ENCODE measurements at places on chromosomes 4 and X.

DNA sequence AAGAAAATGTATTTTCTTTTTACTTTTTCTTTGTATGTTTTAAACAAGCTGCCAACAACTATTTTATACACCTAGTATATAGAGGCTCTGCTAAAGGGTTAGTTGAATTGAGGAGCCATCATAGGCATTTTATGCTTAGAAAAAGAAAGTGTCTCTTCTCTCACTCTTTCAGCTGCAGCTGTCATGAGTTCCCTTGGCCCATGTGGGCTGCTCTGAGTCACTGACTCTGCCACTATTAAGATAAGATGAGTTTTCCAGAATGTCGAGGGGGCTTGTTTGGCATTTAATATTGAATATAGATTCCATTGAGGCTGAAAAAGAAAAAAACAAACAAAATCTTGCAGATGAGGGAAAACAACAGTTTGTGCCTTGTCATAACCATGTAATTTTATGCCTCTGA, 126.0 kb upstream of the PAQR3 start:
- no peak for DNase-seq

DNA sequence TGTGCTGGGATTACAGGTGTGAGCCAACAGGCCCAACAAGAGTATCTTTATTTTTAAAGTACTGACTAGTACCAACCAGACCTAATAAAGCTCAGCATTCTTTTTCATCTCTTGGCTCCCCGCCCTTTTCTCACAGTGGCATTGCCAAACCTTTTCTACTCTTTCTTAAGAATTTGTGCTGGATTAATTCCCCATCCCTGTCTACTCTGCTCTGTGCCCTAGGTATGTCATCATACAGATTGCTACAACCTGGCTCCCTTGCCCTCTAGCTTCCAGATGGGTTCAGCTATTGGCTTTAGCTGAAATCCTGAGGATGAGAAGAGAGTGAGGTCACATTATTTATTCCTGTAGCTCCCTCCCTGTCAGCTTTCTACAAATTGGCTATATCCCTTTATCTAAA, 34.9 kb upstream of the CCNI start:
- no peak for DNase-seq

DNA sequence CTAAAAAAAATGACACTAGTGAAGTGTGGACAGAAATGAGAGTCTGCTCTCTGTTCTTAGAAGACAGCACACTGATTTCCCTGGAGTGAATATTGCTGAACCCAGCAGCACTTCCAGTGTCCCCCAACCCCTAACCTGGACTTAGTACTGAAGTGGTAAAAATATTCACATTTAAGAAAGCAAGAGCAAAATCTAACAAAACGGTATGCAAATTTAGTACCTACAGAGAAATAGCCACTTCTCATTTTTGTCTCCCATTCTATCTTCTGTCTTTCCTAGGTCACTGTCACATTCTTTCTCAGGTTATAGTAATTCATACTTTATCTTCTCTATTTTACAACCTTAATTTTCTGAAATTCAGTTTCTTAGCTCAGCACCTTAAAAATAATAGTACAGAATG, 274.7 kb downstream of the CFAP299 start:
- DNase-seq, result no peak

DNA sequence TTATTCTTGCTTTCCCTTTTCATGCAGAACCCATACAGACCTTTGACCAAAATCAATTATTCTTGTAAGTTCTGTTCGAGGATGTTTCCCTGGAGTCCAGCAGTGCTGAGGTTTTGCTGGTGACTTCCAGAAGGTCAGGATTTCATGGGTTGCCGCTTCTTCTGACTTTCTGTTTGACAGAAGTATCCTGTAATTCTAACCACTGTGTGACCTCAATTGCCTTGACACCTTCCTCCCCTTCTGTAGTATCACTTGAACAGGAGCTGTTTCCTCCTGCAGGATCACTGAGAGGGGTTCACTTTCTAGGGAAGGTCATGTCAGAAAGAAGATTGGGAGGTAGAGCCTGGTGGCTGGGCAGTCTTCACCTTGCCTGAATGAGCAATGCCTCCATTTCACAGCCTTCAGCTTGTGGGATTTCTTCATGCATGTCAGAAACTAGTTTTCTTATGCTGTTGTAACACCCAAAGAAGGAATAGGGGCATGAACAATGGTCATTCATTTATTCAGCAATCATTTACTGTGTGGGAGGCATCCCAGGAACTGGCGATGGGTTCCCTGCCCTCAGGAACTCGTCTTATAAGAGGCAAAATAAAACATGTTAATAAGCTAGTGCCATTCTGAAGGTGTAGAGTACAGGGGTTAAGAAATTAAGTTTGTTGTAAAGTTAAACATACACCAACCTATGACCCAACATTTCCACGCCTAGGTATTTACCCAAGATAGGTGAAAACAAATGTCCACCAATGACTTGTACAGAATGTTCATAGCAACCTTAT, 205.9 kb downstream of the SOWAHB start:
- DNase-seq, result no peak

DNA sequence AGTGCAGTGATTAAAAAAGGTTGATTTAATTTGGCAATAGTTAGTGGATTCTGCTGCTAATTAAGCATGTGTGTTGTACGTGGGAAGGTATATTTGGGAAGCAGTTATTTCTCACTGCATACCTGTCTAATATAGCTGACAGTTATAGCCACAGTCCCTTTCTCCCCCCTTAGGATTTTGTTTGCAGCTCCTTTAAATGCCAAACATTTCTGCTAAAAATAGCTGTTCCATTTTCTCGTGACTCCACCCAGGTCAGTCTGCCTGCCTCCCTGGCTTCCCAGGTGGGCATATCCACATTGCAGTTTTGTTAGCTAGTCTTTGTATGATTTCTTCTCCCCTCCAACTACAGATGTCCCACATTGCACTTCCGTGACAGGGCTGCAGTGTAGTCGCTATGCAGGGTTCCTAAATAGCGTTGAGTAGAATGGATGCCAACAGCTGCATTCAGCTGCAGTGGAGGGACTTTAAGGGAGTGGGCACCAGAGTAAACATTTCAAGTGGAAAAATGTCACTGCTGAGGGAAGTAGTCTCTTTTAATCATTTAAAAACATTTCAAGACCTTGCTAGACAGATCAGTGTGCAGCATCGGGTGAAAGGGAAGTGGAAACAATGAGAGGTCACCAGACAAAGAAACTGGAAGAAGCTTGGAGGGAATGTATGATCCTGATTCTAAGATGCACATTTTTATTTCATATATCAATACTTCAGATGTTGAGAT, 326.3 kb downstream of the RAPGEF2 start:
- DNase-seq, result no peak

GRCh38 chr4:76737180-76737579, 160.8 kb downstream of the SOWAHB start:
- DNase-seq, result no peak

DNA sequence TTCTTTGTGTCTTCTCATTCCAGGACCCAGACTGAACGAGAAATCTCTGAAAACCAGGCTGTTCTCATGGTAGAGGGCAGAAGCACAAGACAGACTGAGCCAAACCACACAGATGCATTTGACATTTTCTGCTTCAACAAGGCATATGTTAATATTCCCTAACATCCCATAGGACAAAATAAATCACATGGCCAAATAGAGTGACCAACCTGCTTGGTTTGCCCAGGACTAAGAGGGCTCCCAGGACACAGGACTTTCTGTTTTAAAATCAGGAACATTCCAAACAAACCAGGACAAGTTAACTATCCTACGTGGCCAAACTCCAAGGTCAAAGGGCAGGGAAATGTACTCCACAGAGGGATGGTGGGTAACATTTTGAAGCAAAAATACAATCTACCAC, 11.7 kb downstream of the CTPS2 start:
- no peak for DNase-seq

DNA sequence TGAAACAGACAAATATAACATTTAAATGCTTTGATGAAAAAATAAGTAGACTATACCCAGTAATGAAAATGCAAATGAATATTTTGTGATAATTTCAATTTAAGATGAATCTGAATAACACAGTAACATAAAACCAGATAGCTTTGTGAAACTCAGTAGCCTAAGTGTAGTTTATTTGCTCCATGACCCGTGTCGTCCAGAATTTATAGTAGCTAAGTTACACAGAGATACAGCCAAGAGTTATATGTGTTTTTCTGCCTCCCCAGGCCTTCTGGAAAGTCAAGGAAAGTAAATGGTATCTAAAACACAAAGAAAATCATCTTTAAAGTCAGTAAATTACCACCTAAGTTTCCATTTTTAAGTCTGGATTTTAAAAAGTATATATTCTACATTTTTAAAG, 26.7 kb downstream of the HPGD start:
- no peak for DNase-seq

- no peak for DNase-seq
Observed at GRCh38 chr4:14143892-14144291, 516.4 kb upstream of the BOD1L1 start.

- no peak for DNase-seq
Observed at GRCh38 chrX:499870-500364, 113.2 kb upstream of the PPP2R3B start.

DNA sequence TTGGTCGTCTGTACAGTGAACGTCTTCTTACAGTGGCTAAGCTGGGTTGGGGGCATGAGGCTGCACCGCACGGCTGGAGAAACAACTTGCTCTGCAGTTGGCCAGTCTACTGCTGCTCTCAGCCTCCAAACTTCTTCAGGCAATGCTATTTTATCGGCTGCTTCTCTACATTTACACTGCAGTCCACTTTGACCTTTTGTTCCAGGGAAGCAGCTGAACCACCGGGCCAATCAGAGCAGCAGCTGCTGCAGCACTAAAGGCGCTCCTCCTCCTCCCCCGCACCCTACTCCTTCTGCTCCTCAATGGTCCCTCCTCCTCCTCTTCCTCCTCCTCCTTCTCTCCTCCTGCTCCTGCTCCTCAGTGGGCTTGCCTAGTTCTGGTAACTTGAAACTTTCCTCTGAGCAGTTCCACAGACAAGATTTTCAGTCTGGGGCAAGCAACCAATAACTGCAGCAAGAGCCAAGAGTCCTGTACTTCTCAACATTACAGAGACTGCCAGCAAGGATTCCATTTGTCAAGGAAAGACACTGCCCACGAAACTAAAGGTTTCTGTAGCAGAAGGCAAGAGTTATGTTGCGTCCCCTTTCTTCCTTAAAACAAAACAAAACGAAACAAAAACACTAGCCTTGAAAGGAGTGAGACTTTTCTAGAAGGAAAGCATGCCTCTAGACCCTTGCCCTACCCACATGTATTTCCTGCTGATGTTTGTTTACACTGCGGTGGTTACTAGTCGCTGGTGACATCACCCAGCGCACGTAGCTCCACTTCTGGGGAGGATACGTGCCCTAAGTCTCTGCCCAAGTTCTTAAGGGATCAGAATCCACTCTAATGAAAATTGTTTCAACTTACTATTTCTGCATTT, 125.7 kb upstream of the NAP1L5 start:
- no peak for DNase-seq

GRCh38 chr4:34365946-34366345, 1878.4 kb downstream of the ARAP2 start:
- no peak for DNase-seq

- DNase-seq, result no peak
Observed at GRCh38 chrX:79290596-79290995, 76.5 kb downstream of the ITM2A start.

All from cortex of kidney (tissue), 1 donor.